ENCODE measurements at places on chromosomes 2 and 18.

DNA sequence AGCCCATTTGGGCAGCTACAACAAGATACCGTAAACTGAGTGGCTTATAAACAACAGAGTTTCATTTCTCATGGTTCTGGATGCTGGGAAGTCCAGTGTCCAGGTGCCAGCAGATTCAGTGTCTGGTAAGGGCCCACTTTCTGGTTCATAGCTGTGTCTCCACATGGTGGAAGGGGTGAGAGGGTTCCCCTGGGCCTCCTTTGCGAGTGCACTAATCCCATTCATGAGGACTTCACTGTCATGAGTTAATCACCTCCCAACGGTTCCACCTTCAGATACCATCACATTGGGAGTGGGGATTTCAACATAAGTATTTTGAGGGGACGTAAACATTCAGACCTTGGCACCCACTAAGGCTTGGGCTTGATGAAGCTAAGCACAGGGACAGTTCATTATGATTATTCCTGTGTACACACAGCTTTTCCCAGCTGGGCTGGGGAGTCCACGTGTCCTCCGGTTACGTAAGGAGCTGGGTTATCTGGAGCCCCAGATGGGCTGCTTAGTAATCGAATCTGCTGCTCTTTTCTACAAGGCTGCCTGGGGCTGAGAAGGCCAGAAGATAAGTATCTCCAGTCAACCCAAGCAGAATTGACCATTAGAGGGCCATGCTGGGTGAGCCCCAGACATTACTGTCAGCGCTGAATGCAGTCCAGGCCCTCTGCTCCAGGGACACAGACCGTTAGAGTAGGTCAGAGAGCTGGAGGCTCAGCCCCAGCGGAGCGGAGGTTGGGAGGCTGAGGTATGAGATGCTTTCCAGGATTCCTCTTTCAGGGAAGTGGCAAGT lies 42.7 kb downstream of the EPAS1 start:
- no peak for DNase-seq

GRCh38 chr18:22302144-22302543 lies 115.6 kb downstream of the CTAGE1 start:
- DNase-seq = no peak

- no peak for DNase-seq
Observed at GRCh38 chr2:218863021-218863520, 3.5 kb downstream of the WNT6 start.

GRCh38 chr2:67828066-67828465 lies 234.7 kb downstream of the C1D start:
- DNase-seq = no peak

- DNase-seq = no peak
Observed at GRCh38 chr18:13433685-13434084, 215.1 kb downstream of the LDLRAD4 start.

- DNase-seq = no peak
Observed at GRCh38 chr2:41990688-41991087, 57.1 kb upstream of the PKDCC start.

- DNase-seq = no peak
Observed at GRCh38 chr2:236112466-236112865, 55.7 kb downstream of the GBX2 start.

DNA sequence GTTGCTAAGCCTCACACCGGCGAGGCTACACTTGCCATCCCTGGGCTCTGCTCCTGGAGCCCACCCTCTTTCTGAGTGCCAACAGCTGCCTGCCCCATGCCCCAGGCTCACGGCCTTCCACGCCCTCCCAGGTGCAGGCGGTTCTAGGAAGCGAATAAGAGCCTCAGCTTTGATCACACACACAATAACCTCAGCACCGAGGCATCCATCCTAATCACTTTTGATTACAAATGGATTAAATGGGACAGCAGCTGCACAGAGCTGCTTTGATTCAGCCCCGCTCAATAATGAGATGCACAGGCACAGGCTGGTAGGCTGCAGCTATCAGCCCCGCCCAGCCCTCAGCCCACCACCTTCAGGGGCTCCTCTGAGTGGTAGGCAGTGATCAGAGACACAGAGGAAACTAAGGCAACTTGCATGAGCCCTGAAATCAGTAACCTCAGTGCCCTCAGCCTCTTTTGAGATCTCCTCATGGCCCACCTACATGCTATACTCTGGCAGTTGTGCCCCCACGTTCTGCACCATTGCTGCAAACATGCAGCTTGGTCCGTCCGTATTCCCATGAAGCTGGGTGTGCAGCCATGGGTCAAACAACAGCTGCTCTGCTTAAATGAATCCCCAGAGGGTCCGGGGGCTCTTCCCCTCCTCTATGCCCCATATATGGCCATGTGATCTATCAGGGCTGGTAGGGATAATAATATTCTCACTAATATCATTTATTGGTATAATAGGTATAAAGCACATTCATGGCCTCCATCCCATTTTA lies 171.4 kb downstream of the SETBP1 start:
- DNase-seq = no peak

DNA sequence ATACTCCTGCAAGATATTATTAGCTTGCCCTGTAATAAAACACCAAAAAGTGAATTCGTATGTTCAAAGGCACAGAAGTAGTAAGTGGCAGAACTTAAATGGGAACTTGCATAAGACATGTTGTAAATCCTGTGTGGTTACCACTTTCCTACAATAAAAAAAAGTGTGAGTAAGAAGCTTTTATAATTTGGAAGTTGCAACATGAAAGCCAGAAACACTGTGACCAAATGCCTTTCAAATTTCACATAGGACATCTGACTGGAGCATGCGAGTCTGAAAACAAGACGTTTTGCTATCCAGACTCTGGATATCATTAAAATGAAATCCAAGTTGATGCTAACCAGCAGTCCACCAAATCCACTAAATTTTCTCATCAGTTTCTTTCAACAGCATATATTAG lies 886.2 kb upstream of the NRXN1 start:
- no peak for DNase-seq

GRCh38 chr2:15919716-15920434 lies 20.5 kb upstream of the MYCN start:
- DNase-seq = no peak

DNA sequence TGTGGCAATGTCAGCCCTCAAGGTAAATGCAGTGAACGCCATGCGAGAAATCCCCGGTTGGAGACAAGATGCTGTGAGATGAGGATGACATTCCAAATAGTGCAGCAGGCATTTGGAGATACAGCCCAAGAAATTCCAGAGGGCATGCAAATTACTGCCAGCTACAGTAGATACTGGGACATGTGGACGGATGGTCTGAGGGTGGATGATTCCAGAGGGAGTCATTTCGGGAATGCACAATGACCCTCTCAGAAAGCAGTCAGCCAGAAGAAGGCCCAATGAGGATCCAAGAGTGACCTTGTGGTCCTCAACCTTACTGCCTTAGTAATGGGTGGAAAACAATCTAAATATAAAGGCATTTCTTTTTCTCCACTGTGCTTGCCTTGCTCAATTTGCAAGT lies 111.3 kb downstream of the HNRNPLL start:
- no peak for DNase-seq

- DNase-seq = no peak
Observed at GRCh38 chr18:51100385-51101120, 70.5 kb downstream of the SMAD4 start.

Measured in NCI-H2227 treated with DMSO at 0.1 percent for 48 hours (cell line).